ENCODE measurements at places on chromosomes 5 and 9.

DNA sequence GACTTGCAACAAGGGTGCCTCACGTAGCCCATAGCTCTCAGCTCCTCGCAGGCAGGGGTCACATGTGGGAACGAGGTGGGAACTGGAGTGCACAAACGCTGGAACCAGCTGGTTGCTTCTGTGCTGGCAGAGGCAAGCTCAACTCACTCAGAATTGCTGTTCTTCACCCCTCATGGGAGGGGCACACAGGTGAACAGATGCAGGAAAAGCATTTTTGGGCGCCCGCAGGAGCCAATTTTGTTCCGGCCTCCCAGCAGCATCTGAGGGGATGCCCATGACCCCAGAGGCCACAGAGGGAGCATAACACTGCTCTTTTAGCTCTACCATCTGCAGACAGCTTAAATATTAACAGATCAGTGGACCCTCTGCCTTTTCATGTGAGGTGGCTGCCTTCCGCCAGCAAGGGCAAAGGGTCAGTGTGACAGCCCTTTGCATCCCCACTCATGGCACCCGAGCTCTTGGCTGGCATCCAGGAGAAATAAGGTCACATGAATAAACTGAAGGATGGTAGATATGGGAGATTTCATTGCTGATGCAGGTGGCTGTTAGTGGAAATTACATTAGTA is 196.2 kb downstream of the SLCO4C1 start:
- no peak for DNase-seq

- no peak for DNase-seq
Measured at GRCh38 chr9:12705738-12706391, 12.7 kb downstream of the TYRP1 start.

DNA sequence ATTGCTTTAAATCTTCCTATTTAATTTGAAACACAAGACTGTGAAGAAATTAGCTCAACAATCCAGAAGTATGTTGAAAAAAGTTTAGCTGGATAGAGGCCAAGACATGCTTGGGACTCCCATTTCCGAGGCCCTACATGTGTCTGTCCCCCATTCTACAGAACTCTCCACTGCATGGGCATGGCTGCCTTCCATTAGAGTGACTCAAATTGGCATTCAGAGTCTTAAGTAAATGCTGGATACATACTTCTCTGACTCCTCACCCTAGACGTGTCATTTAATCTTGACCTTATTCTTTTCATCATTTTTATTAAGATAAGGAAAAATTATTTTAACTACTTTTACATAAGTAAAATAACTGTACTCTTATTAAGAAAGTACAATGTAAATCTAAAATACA is 530.4 kb upstream of the CDH9 start:
- DNase-seq, result no peak

GRCh38 chr9:130196643-130197042 is 24.4 kb downstream of the NCS1 start:
- DNase-seq, result no peak

DNA sequence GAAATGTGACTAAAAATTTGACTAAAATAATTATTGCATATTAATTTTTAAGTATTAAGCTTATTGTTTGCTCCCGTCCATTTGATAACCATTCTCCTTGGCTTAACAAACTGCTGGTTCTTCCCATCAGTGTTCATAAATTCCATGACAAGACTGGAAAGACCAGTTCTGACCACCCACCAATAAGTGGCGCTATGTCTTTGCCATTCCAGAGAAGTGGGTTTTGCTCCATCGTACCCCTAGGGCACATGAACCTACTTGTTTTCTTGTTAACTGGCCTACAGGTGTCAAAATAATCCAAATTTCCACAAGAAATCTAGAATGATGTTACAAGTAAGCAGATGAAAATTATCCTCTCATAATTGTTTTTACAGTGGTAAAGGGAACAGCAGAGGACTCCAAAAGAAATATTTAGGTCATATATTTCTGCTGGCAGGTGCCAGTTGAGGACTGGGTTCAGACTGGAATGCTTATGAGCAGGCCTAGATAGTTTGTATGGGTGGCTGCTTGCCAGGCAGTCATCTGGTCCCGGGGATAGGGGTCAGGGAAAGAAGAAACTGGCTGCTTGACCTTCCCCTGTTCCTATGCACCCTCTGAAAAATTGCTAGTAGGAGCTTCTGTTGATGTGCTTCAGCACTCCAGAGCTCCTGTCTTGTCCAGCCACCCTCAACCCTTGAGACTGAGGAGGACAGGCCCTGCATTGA is 283.1 kb upstream of the ADAMTSL1 start:
- DNase-seq, result no peak

DNA sequence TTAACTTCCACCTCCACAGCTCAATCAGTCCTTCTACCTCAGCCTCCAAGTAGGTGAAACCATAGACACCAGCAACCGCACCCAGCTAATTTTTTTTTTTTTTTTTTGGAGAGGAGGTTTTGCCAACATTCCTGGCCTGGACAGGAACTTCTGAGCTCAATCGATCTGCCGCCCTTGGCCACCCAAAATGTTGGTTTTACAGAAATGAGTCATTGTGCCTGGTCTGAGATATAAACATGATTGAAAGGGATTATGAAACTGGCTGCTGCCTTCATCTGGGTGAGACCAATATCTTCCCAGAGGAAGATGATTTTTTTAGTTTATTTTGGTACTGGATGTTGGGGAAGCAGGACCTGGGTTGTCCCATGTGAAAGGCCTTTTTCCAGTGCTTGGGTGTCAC is 9.2 kb downstream of the TAF11L12 start:
- DNase-seq, result no peak

- no peak for DNase-seq
Measured at GRCh38 chr5:72433522-72433921, 73.7 kb downstream of the ZNF366 start.

DNA sequence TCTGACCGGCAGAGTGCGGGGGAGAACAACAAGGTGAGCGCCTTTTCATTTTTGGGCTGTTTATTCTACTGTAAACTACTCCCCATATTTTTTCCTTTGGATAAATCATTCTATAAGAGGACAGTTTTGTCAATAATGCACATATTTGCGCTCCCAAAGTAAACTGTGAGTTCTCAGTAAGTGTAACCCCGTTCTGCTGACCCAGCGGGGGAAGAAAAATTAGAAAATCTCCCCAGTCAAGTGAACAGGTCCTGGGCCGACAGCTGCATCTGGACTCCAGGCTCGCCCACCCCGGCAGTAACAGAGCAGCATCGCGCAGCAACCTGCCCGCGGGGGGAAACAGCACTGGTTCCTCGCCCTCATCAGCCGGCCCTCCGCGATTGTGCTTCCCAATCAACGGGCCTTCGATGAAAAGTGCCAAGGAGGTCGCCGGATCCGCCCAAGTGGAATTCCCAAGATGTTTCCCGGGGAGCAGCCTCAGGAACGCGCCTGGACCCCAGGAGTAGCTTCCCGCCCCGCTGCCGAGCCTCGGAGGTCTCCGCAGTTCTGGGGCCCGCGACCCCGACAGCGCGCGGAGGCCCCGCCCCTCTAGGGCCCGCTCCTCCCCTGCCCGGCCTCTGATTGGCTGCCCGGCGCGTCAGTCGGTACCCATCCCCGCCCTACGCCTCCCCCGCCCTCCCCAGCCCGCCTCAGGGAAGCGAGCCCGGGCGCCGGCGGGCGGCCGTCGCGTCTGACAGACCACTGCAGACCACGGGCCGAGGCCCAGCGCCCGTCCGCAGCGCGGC is at the start of gene OTULINL:
OTULINL (plus strand) TSS at position 687 of the 785 bp plus-strand sequence. CDS start 103 bp downstream, outside the sequence.
- peak; percentile 86 for DNase-seq

DNA sequence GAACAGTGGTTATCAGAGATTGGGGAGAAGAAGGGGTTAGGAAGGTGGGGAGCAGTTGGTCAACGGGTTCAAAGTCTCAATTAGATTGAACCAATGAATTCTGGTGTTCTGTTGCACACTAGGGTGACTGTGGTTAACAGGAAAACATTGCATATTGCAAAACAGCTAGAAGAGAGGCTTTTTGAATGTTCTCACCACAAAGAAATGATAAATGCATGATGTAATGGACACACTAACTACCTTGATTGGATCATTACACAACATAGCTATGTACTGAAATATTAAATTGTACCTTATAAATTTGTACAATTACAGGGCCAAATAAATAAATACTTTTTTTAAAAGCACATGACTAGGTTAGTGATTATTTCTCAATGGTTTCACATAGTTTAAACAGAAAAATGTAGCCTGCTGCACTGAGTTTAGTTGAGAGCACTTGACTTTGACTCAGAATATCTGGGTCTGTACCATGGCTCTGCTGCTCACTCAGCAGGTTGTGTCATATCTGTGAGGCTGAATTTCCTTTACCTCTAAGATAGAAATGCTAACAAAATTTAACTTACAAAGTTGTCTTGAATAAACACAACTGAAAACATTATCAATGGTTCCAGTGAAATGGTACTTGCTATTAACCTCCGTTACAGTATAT is 30.4 kb downstream of the NUDT12 start:
- DNase-seq, result no peak

DNA sequence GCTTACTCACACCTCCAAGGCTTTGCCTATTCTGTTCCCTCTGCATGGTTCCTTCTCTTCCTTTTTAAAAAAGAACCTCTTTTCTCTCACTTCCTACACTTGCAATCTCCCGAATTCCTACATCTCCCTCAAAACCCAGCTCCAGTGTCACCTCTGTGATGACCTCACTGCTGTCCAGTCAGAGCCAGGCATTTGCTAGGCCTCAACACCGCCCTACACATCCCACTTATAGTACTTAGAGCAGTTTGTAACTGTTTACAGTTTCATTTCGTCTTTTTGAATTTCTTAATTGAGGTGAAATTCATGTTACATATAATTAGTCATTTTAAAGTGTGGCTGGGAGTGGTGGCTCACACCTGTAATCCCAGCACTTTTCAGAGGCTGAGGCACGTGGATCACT is 30.8 kb downstream of the CD14 start:
- DNase-seq, result no peak

GRCh38 chr9:30677221-30677620 is 1707.2 kb upstream of the ACO1 start:
- DNase-seq, result no peak

DNA sequence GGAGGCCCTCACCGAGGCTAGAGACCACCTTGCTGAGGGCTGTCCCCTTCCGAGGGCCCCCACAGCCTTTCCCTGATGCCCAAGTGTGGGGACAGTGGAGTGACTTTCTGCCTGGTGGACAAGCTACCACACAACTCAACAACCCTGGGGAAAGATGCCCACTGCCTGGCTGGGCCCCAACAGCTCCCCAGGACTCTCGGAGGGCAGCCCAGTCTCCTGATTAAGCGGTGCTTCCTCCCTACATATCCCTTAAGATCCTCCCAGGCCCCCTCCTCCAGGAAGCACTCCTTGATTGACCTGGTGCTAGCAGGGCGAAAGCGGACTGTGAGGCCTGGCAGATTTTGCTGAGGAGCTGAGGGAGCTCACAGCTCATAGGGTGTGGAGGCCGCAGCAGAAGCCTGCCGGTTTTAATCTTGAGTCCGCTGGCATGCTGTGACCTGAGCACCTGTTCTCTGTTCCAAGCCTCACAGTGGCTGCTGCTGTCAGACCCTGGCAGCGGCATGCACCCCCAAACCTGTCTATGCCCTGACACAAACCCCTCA is 2.2 kb downstream of the NSMF start:
- no peak for DNase-seq

DNA sequence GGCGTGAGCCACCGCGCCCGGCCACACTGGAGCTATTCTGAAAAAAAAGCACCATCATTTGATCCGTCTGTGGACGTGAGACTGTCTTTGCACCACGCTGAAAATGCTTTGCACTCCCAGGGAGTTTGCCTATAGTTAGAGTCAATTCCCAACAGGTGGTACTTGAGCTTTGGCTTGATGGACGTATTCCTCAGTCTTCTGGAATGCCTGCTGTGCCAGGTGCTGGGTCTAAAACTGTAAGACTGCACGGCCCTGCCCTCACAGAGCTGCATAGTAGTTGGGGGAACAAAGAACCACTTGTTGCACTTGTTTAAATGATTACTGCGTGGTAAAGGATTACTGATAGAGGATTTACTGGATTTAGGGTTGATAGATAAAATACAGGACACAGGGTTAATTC is 3.4 kb upstream of the CCNO start:
- no peak for DNase-seq

- DNase-seq, result peak; percentile 71
Measured at GRCh38 chr5:10288592-10289219, 19.0 kb downstream of the CMBL start.

DNA sequence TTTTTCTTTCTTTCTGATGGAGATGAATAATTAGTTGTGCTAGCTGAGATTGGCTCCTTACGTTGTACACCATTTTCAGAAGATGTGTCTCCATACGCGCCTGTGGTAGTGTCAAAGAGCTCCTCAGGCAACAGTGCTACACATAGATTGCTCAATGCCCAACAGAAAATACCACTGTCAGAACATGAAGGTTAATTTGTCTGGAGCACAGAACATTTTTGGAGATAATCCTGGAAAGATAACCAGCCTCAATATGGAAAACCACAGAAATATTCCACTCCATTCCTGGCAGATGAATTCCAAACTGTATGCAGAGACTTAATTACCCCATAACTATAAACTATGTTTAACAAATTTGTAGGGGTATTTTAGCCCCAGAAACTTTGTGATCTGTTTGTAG is 233.6 kb downstream of the MARCHF11 start:
- DNase-seq, result no peak

DNA sequence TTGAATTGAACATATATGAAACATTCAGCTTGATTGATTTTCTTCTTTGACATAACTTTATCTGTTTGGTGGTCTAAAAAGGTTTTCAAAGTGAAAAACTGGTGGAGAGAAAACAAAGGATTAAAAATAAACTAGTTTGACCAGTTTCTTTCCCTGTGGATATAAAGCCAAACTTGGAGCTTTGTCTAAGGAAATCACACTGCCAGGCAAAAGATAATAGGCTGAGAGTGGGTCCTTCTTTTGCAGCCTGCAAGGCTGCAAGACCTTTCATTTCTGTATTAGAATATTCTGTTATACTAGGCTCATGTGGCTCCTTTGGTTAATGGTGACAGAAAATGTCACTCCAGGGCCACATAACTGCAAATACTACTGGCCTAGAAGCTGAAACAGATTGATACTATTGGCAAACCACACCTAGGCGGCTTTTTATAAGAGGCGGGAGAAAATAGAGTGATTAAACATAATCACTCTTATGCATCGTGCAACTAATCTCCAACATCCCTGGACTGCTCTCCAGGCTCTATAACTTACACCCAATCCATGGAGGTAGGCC is 129.1 kb upstream of the ZNF462 start:
- no peak for DNase-seq

DNA sequence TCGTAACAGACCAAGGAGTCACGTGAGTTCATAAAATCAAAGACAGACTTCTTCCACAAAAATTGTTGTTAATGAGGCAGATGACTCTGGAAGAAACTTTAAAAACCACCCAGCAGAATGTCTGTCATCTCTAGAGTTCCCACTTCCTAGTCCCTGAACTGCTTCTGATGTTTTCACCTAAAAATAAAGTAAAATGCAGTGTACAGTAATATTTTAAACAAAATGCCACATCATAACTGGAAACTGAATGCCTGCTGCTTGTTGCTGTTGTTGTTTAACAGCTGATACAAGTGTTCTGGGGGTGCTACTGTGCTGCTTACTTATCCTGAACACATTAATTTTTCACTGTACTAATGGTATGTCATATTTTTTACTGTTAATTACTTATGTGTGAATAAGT is 577.2 kb downstream of the MTRR start:
- no peak for DNase-seq

Data from prostate gland (tissue), 2 donors.